Stimulated activated CD4-positive, alpha-beta T cell treated with anti-CD3 and anti-CD28 coated beads, Interleukin-12 subunit alpha, Interleukin-12 subunit beta, amount 100 ng/mL, for 4 hours (primary cell): ENCODE measurements at places on chromosomes 3 and 15.

- DNase-seq = no peak
These were observed 29.7 kb upstream of the FBLN2 start for GRCh38 chr3:13519006-13519791.

- DNase-seq = no peak
These were observed 483.1 kb downstream of the NAALADL2 start for GRCh38 chr3:175342196-175342595.

GRCh38 chr15:94620632-94621031 lies 389.3 kb downstream of the MCTP2 start:
- no peak for DNase-seq

DNA sequence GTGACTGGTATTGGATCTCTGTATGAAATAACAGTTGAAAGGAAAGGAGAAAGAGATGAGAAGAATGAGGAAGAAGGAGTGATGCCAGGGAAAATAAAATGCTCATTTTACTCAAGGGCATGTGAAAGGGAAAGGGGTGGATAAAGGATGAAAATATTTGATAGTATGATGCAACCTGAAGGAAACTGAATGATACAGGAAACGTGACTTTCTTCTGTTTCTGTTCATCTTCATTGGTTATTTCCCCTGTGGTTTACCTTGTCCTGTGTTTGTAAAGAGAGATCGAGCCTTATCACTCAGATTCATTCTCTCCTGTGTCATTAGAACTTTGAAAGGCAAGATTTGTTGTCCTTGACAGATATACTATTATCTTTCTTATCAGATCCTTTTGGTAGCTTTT lies 243.6 kb upstream of the SLITRK3 start:
- no peak for DNase-seq

DNA sequence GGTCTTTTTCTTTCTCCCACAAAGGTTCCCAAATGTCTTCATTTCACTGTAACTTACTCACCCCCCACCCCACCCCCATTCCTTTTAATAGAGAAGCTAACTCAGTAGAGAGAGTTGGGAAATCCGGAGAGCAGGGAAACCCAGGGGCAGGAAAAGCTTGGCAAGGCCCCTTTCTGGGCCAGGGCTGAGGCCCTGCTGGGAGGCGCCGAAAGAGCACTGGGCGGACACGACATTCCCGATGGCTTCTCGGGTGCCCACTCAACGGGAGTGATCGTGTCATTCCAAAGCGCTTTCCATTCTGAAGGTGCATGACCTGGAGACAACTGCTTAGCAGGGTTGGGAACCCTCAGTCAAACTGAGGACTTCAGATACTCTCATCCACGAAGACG lies 1.6 kb upstream of the DALRD3 start:
- DNase-seq = no peak

GRCh38 chr3:139758654-139759291 lies 81.0 kb upstream of the NMNAT3 start:
- DNase-seq = no peak

DNA sequence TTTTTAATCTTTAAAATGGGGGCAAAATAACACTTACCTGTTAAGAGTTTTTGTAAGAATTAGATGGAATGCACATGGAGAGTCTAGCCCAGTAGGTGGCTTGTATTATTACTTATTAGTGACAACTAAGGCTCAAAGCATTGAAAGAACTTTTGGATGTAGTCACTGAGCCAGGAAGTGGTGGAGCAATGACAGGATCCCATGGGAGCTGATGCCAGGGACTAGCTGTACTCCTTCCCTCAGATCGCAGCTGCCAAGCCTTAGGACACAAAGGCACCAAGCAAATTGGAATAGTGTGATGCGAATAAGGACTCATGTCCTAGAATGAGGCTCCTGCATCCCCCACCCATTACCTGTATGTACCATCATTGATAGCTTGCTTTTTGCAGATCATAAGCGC lies 370.4 kb upstream of the RGMA start:
- no peak for DNase-seq

GRCh38 chr3:126309165-126309564 lies 48.0 kb downstream of the KLF15 start:
- DNase-seq = no peak

DNA sequence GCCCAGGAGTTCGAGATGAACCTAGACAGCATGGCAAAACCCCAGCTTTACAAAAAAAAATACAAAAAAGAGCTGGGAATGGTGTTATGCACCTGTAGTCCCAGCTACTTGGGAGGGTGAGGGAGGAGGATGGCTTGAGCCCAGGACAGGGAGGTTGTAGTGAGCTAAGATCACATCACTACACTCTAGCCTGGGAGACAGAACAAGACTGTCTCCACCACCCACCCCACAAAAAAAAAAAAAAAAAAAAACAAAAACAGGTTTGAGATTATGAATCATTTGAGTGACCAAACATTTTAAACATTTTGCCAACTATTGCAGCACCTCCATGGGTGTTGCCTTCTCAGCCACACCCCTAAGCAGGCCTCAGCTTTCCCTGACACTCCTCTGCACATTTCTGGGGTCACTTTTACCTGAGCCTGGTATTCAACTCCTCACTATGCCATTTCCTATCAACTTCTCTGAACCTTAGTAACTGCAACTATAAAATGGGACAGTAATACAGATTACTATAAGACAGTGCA lies 41.8 kb downstream of the IL5RA start:
- DNase-seq = no peak

DNA sequence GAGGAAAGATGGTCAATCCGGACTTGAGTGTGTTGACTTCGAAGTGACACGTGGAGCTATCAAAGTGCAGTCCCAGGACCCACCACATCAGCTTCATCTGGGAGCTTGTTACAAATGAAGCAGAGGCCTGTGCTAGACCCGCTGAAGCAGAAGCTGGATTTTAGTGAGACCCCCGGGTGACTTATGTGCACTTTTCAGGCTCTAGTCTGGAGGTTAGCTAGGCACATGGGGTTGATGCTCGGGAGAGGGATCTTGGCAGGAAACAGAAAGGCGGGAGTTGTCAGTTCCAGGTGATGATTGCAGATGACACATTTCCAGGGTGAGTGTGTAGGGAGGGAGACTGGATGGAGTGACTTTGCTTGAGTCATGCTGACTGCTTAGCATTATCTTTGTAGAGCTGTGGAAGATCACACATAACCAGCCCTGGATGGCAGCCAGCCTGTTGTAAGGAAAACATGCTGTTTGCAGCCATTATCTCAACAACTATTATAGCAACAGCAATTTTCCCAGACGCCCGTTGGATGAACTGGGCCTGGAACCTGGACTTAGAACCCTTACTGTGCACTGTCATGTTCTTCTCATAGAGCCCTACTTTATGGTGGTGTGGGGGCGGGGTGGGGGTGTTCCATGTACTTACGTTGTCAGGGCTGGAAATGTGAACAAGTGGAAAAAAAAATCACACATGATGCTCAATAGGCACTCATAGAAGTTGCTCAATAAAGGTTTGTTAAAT lies 122.4 kb downstream of the THSD4 start:
- DNase-seq = no peak

DNA sequence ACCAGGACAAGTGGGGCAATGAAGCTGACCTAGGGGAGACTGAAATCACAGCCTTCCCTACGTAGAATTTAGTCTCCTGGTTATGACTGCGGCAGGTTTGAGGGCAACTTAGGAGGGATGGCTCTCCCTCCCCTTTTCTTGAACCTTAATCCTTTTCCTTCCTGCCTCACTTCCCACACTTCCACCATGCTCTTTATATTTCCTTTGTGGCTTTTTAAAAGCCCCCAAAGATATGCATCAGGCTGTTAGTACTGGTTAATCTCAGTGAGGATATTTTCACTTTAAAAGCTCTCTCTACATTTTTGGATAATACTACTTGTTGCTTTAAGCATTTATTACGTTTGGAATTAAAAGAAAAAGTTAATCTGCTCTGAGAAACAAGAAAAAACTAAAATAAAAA lies 339.2 kb downstream of the SOX2 start:
- DNase-seq = no peak

GRCh38 chr3:42872718-42873117 lies 3.0 kb downstream of the CYP8B1 start:
- DNase-seq = no peak

DNA sequence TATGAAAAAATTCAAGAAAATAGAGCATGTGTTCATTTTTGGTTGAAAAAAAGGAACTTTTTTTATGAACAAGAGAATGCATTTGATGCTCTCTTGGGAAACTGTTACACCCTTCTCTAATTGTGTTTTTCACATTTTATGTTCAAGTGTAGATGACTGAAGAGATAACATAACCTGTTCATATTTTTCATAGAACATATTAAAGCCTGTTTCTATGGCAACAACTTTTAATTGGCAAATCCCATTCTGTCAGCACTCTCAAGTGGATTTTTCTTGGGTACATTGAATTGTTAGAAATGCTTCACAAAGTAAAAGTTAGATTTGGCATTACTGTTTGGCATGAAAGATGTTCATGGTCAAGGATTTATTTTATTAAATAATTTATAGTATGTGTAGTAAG lies 117.5 kb downstream of the MBNL1 start:
- DNase-seq = no peak

- DNase-seq = no peak
These were observed 3.5 kb downstream of the EIF4A2 start for GRCh38 chr3:186786922-186787321.

GRCh38 chr3:164459521-164460151 lies 618.7 kb downstream of the SI start:
- DNase-seq = no peak

DNA sequence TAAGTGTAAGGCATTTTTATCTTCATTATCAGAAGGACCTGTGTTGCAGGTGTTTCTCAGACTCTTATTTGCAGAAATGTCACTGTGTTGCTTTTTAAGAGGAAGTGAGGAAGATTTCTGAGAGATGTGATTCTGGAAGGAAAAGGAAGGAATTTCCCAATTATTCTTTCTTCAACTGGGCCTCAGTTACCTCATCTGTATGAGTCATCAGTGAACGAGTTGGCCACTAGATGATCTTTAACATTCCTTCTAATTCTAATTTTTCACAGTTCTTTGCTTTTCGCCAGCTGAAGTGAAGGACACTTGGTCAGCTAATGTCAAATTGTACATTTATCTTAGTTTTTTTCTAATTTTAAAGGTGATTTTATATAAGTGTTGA lies 28.9 kb downstream of the CLEC3B start:
- no peak for DNase-seq

DNA sequence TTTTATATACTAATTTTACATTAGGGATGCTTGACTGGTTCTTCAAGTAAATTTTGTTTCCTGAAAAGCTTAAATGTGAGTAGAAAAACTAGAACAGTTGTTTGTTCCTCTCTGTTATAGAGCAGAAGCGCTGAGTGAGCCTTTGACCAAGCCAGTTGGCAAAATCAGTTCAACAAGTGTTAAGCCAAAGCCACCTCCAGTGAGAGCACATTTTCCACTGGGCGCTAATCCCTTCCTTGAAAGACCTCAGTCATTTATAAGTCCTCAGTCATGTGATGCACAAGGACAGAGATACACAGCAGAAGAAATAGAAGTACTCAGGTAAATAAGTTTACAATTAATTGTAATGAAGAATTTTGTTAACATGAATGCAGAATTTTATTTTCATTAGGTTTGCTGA lies 14.6 kb downstream of the CAPN7 start:
- DNase-seq = no peak

DNA sequence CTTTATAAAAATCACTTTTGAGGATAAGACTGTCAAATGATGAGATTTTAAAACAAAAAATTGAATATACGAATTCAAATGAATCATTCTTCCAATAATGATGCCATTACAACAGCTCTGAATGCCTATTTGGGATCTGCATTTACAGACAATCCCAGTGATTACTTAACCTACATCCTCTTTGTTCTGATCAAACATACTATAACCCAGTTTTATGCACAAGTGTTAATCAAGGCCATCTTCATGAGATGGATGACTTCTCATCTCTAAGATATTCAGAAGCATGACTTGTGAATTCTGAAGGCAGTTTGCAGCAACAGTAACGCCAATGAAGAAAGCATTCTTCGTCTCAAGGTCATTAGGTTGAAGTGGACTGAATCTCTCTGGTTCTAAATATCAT lies 90.3 kb upstream of the MEX3B start:
- DNase-seq = no peak

- DNase-seq = no peak
These were observed 464.5 kb upstream of the TGFBR2 start for GRCh38 chr3:30141927-30142326.

DNA sequence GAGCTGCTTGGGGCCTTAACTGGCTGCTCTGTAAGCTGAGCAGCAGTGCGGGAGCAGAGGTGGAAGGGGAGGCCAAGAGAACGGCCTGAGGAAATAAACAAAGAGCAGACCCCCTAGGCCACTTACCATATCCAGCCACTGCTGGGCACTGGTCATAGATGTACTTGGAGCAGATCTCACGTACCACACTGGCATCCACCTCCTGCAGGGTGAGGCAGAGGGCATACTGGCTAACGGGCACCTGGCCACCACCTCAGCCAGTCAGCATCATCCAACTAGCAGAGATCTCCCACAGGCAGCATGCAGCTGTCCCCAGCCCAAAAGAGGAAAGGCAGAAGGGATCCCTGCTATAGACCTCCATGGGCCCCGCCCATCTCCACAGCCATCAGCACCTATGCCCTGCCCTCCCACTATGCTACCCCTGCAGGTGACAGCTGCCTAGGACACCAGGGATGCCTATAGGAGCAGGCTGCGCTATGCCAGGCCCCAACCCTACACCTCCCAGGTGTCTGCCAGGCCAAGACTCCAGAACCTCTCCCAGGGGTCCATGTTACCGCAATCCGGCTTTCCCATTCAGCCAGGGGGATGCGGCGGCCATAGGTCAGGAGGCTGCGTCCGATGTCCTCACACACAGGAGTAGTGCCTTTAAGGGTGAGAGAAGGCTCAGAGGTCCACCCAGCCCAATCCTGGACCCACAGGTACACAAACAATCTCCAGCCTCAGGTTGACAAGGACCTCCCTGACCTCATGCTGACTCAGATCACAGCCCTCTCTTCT lies 4.6 kb upstream of the COL7A1 start:
- DNase-seq = no peak

DNA sequence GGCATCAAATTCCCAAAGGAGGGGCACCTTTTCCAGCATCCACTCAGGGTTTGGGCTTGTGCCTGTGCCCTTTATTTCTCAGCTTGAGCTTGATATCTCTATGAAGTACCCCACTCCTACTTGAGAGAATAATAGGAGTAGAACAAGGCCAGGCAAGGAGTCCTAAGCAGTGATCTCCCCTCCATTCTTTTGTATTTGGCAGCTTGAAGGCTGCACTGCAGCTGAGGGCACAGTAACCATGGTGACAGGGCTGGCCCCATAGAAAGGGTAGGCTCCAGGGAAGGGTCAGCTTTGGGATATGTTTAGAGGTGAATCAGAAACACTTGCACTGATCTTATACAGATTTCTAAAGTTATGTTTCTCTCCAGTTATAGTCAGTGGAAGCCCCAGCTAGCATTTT lies 145.4 kb upstream of the SLC24A5 start:
- DNase-seq = no peak

GRCh38 chr3:30113906-30114305 lies 492.5 kb upstream of the TGFBR2 start:
- DNase-seq = no peak

DNA sequence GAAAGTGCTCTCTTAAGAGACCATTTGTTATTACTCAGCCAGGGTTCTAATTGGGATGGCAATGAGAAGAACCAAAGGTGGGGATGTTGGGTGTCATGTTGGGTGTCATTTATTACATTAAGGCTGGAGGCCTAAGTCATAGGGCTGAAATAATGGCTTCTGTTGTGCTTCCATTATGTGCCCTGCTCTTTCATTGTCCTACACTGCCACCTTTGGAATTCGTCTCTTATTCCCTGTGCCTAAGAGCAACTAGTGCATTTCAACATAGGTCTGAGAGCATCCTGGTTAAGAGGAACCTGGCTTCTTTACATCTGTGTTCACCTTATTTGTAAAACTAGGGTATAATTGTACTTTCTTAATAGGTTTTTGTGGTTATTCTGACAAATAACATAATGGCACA lies 32.2 kb downstream of the RIOX2 start:
- no peak for DNase-seq
